Choroid plexus epithelial cell (primary cell): ENCODE measurements at places on chromosomes 7 and 10.

DNA sequence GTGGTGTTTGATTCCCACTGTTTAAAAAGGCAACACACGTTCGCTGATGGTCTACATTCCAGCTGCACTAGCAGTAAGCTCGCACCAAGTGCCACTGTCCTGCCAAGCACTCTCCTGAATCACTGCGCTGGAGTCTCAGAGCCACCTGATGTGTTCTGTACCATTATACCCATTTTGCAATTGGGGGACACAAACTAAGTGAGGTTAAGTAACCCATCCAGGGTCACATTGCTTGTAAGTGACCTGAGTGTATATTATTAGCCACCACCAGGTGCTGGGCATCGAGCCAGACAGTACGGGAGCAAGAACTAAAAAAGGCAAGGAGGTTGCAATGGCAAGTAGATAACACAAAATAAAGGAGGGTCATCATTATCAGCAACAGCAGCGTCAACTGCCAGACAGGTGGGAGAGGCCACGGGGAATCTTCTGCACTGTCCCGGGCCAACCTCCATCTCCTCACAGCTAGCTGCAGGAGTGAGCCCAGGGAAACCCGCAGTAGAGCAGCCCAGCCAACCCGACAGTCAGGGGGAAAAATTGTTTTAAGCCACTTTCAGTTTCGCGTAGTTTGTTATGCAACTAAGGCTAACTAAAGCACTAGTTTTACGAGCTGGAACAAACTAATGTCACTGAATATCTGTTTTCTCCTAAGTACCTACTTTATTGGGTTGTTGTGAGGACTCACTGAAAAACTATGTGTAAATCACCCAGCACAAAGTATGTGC, 712 bp upstream of the CPVL start:
- no peak for DNase-seq

DNA sequence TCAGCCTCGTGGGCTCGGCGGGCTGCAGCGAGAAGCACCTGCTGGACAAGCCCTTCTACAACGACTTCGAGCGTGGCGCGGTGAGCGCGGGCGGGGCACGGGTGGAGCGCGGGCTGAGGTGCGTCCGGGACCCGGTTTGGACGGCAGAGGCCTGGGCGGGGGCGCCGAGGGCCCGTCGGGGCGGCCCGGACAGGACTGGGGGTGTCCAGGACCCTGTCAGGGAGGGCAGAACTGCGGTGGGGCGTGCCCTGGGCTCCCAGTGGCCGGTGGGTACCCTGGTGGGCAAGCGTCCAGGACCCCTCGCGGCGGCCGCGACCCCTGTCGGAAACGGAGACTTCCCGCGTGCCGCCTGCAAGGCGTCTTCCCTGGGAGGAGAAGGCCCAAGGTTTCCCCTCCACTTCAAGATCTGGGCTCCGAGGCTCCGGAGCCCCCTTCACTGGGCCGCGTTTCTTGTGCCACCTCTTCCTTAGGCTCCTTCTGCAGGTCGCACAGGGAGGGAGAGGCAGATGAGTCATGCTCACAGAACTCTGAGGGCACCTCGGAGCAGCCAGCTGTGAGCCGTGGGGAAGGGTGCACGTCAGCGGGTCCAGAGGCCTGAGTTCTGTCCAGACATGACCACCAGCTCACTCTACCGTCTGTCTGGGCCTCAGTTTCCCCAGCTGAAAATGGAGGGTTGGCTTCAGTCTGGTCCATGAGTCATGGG, 485 bp downstream of the ALOX5 start:
- DNase-seq, result no peak

DNA sequence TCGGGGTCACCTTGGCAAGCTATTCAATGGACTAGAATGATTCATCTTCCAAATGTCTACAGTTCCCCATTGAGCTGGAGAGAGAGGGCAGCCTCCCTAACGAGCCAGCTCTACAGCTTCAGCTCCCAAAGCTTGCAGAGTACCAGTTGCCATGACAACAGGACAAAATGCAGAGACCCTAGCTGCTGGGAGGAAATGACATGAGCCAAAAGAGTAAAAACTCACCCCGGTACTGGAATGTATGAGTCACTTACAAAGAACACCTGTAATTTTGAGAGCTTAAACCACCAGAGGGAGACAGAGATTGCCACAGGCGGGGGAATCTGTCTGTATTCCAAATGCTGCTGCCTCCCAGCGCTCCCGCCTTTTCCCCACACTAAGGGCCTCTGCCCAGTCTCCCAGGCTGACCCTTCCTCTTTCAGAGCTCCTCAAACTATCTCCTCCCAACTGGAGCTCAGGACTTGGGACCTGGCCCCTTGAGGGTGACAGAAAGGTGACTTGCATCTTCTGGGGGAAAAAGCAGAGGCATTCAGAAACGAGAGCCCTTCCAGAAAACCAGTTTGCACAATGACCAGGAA, 95.5 kb downstream of the CUL2 start:
- peak; percentile 96 for DNase-seq

GRCh38 chr7:28686418-28686800, 271.7 kb downstream of the TRIL start:
- DNase-seq, result peak; percentile 84
